ENCODE measurements at places on chromosomes 13 and 19.

- DNase-seq, result no peak
These were observed at the start of gene GJA3 for GRCh38 chr13:20160306-20161274. Gene GJA3, minus strand, starts transcription at chr13:20161052. Its CDS starts 17,764 bp downstream, at chr13:20143288.

GRCh38 chr13:26051231-26051656 lies 572 bp downstream of the SHISA2 start:
- no peak for DNase-seq

GRCh38 chr19:953445-954271 lies 27.8 kb downstream of the ARID3A start:
- no peak for DNase-seq

- DNase-seq, result no peak
These were observed 354 bp downstream of the CYP4F3 start for GRCh38 chr19:15640904-15641597.

All from NCI-H774 (cell line).